Stimulated activated CD8-positive, alpha-beta memory T cell treated with anti-CD3 and anti-CD28 coated beads, Interleukin-7, amount 100 ng/mL, for 4 hours (primary cell): ENCODE measurements at places on chromosomes 6 and 20.

DNA sequence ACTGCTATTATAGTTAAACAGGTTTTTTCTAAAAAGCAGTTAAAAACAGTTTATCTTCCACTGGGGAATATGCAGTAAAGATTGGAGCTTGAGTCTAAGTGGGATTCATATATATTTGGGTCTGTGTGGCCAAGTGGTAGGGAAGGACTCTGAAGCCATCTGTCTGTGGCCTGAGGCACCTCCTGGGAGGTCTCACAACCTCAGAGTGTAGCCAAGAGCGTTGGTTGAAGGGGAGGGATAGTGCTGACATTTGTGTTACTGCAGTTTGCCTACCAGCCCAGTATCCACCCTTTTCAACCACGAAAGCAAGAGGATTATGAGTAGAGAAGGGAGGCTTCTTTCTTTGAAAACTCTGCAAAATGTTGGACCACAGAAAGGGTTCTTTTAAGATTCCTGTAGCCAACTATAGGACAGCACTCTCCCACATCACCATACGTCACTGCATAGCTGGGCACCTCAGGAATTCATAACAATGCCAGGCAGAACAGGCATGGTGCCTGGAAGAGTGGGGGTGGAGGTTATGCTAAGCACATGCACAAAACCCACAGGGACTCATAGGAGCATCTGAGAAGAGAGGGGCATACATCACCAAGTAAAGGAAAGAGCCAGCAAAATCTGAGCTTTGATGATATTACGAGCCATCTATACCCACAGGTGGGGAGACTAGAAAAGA, 90.5 kb upstream of the HEY2 start:
- no peak for DNase-seq

DNA sequence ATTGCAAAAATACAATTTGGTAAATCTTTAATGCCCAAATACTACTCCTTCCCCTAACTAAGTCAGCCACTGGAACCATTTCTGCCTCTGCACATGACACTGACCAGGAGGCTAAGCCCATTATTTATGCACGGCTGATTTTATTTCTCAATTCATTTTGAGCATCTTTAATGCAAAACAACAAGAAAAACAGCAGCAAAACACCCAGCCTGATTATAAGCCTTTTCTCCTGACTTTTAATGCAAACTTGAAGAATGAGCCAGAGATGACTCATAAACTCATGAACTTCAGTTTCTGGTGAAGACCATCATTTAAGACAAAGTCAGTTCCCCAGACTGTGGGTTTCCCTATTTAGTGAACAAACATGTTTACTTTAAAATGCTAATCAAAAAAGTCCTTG, 51.6 kb downstream of the CYP24A1 start:
- DNase-seq = no peak

DNA sequence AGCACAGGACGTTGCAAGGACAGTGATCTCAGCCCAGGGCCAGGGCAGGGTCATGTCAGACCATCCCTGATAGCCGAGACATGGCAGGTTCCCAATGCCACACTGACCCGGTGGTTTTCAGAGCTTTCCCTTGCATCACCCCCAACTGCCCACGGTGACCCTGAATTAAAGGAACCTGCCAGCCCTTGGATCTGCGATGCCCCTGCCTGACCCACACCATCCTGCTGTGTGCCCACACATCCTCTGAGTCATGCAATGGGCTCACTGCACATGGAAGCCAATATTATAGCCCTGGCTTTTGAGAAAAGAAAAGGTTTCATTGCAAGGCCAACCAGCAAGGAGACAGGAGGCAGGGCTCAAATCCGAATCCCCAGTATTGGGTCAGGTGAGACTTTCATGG, 132.6 kb upstream of the CST7 start:
- no peak for DNase-seq

- no peak for DNase-seq
Observed at GRCh38 chr6:2547355-2547754, 203.4 kb downstream of the MYLK4 start.

- no peak for DNase-seq
Observed at GRCh38 chr20:59006167-59006863, 739 bp downstream of the CTSZ start.

DNA sequence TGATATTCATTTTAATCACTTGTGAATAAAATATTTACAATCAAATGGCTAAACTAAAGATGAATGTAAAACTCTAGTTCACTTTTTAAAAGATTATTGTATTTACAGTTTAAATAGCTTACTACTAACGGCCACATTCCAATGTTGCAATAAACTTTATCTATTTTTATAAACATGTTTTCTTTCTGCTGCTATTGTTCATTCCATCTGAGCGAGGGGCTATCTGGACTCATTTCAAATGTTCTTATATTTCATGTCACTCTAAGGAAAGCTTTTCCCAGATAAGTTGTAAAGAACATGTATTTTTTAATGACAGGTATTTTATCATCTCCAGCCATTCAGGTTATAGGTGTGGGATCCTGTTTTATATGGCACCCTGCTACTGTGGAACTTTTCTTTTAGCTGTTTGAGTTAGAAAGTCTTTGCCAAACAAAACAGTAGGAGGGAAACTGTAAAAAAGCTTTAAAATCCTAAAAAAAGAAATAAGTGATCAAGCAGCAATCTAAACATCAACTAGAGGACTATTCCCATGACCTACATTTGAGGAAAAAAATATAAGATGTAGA, 42.5 kb downstream of the HMGCLL1 start:
- no peak for DNase-seq

DNA sequence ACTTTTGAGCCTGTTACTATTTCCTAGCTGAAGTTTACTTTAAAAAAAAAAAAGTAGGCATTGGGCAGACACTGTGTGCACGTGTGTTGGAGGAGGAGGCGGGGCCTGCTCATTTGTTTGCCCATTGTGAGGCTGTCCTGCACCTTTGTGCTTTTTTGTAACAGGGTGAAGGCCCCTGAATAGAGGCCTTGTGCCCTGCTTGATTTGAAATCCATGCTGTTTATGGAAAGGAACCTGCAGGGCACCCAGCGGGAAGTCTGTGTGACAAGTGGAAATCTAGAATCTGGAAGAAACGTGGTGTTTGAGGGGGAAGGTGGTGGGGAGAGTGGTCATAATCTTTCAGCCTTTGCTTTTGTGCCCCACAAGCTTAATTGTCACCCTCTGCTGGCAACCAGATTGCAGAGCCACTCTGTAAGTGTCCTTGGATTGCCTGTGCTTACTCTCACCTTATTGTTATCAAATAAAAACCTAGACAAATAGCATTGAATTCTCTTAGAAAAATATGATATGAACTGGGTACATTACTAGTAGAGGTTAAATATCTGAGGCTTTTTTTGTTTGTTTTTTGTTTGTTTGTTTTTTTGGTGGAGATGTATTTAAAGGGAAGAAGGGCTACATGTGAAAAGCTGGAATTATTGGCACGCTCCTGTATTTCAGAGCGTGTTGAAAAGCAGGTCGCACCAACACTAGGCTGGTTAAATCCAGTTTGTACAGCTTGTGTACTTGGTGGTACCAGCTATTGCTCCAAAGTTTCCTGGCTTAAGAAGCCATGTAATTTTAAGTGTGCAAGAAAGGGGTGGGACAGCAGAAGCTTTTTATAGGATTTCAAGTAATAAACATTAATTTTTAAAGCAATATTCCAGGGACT, 156.3 kb downstream of the ARID1B start:
- no peak for DNase-seq

DNA sequence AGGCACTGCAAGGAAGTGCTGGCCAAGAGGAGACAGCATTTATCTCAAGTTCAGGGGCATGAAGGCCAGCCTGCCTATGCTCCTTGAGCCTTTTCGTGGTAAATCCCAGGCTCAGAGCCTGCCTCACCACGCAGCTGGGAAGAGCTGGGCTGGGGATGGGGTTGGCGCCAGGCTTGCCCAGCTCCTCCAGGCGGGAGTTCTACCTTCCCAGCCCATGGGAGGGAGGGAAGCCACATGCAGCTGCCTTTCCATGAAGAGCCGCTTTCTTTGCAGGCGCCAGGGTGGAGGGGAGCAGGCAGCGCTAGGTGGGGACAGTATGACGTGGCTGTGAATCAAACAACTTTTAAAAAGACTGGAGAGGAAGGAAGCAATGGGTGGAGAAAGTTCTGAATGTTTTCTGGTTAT, 19.5 kb upstream of the SIRT5 start:
- DNase-seq = no peak

- no peak for DNase-seq
Observed at GRCh38 chr6:105177556-105177955, 2.3 kb downstream of the POPDC3 start.

DNA sequence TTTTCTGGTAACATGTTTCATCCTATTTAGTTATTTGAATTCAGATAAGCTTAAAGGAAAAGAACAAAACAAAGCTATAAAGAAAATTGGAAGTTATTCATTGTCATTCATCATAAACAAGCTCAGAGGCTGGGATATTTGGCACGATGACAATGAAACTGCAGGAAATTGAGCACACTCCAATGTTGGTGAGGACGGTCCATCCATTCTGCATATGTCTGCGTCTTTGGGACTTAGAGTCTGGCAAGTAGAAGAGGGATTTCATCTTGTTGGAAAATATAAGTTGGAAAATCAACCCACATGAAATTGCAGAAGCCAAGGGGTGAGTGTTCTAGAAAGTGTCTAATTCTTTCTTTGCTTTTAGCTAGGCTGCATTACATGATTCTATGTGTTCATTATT, 78.4 kb downstream of the HDGFL1 start:
- DNase-seq = no peak

DNA sequence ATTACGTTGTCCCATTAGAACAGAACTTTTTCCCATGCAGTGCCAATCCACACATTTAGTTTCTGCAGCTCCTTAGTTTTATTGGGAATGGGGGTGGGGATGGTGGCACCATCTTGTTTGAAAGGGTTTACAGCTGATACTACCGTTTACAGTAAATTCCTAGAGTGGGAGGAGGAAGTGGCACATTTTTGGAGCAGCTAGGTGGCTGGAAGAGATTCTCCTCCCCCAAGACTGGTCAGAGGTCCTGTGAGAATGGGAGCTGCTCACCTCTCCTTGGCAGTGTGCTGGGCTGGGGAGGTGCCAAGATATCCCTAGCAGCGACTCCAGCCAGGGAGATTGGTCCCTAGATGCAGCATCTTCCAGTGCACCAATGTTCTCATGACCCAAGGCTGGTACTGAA, 12.4 kb upstream of the CCN6 start:
- DNase-seq = no peak

DNA sequence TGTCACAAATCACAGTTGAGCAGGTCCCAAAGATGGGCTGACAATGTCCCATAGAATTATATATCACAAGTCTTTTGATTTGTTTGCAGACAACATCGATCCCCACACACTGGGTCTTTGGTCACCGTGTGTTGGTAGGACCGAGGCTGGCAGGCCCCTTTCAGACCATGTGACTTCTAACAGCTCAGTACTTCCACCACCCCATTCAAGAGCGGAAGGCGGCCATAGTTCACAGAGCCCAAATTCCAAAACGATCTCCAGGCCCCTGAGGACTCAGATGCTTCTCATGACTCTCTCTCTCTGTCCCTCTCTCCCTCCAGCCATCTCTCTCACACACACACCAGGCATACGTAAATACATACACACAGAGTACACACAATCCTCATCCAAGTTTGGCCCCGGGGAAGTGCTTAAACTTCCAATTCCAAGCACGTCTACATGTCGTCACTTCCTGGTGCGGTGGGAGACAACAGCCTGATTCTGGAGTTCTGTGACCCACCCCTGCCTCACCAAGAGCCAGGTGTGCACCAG, 155.9 kb upstream of the INSM1 start:
- DNase-seq = no peak

- DNase-seq = no peak
Observed at GRCh38 chr6:63527658-63528514, 44.4 kb upstream of the LOC128125822 start.

DNA sequence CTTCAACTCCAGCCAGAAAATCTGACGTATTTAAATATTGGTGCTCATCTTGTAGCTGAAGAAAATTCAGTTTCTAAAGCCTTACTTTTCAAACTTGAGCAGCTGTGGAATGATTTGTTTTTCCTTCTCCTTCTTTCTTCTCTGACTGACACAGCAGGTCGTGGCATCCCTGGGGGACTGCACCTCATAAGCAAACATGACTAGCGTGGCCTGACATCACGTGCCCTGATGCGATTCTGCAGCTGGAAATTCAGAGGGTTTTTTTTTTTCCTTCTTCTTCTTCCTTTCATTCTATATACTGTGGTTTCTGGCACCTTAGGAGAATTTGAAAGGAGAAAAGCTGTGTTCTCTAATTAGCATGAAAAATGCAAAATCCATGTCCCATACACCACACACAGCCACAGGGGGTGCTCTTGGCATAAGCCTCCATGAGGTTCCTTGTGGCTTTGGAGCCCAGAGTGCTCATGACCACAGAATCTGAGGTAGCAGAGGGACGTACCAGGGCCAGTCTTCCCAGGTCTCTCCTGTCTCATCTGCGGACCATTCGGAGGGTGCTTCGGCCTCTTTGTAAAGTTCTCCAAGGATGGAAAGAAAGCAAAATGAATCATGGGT, 258.5 kb upstream of the CDH4 start:
- DNase-seq = no peak

GRCh38 chr6:43262000-43262779, 18.9 kb downstream of the TTBK1 start:
- no peak for DNase-seq

GRCh38 chr6:79226660-79227059, 7.8 kb downstream of the HMGN3 start:
- no peak for DNase-seq

GRCh38 chr6:87068795-87069194, 26.1 kb downstream of the CGA start:
- no peak for DNase-seq

- no peak for DNase-seq
Observed at GRCh38 chr20:49909499-49910339, 5.6 kb downstream of the SPATA2 start.

DNA sequence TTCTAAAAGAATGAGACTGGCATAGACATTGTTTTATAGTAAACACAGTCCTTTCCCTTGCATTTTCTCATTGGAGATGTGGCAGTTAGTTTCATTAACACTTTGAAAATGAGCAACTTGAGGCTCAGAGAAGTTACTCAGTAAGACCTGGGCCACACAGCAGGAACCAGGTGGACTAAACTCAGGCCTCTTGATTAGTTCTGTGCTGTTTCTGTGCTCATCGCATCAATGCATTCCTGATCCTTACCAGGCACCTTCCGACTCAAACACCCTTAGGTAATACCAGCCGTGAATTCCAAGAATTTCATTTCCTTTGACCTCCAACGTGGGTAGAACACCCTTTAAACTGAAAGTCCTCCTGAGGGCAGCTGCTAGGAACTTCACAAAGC, 362.8 kb downstream of the ESR1 start:
- no peak for DNase-seq

GRCh38 chr6:112786801-112787200, 439.7 kb downstream of the RFPL4B start:
- DNase-seq = no peak

DNA sequence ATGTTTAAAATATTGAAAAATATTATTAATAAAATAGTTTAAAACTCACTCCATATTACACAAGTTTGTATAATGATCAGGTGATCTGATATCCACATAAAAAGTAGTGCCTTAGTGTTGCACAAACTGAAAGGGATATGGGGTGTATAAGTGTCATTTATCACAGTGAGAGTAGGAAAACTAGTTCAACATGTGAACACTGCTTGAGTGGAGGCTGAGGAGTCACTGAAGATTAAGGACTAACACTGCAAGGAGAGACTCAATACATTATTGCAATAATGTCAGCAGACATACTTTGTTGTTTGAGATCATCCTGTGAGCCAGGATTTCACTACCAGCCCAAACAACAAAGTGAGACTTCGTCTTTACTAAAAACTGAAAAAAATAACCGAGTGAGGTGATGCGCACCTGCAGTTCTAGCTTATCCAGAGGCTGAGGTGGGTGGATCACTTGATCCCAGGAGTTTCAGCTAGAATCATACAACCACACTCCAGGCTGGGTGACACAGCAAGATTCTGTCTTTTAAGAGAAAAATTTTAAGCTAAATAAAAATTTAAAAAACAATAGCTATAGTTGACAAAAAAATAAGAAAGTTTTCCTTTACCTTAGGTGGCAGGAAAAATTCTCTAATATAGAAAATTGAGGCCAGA, 2.4 kb upstream of the KHDC1L start:
- no peak for DNase-seq
